GM03348 (cell line): ENCODE measurements at places on chromosomes 13 and 19.

DNA sequence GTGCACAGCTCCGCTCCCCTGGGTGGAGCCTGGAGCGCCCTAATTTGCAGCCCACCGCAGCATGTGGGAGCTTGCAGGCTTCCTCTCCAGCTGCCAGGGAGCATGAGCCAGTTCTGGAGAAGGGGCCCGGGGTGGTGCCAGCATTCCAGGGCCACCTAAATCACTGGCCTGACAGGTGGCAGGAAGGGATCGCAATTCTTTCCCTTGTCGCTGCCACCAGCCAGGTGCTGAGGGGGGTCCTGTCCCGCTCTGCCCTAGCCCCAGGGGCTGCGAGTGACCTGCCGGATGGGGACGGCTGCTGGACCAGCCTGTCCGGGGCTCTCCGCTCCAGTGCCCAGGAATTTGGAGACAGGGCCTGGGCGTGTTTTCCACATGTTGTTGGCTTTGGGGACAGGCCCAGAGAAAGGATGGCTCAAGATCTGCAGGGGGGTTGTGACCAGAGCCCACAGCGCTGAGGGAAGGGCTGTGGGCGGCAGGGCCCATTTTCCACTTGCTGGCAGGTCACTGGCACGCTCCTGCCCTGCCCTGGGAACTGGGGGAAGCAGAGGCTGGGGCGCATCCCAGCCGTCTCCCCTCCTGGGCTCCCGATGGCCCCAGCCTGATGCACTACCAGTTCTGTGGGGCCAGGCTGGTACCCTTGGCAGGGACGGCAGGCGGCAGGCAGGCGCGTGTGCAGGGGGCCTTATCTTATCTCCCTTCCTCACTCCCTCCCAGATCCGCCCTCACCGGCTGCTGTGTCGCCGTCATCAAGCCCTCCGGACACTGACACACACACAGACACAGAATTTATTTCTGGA lies 9.5 kb downstream of the NDUFA11 start:
- DNase-seq: no peak

DNA sequence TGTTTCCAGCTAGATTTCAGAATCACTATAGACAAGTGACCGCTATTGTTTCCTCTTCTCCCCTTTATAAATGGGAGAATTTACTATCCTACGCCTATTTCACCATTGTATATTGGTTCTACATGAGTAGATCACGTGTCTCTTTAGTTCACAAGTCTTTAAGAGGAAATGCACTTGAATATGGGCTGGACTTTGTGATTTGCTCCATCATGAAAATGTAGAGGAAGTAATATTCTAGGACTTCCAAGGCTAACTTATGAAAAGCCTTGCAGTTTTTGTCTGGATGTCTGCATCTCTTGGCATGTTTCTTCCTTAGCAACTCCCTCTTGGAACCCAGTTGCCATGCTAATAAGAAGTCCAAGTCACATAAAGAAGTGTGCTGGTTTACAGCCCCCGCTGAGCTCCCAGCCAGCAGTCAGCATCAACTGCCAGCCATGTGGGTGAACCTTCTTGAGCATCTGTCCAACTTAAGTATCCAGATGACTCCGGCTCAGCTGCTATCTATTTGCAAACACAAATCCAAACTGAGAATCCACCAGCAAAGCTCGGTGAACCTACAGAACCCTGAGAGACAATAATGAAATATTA lies 4.8 kb upstream of the FBXL3 start:
- no peak for DNase-seq

GRCh38 chr19:55441692-55442321 lies 1.3 kb downstream of the SHISA7 start:
- no peak for DNase-seq

- DNase-seq: peak; percentile 31
Measured at GRCh38 chr19:13689085-13689484, 75.2 kb upstream of the MRI1 start.

DNA sequence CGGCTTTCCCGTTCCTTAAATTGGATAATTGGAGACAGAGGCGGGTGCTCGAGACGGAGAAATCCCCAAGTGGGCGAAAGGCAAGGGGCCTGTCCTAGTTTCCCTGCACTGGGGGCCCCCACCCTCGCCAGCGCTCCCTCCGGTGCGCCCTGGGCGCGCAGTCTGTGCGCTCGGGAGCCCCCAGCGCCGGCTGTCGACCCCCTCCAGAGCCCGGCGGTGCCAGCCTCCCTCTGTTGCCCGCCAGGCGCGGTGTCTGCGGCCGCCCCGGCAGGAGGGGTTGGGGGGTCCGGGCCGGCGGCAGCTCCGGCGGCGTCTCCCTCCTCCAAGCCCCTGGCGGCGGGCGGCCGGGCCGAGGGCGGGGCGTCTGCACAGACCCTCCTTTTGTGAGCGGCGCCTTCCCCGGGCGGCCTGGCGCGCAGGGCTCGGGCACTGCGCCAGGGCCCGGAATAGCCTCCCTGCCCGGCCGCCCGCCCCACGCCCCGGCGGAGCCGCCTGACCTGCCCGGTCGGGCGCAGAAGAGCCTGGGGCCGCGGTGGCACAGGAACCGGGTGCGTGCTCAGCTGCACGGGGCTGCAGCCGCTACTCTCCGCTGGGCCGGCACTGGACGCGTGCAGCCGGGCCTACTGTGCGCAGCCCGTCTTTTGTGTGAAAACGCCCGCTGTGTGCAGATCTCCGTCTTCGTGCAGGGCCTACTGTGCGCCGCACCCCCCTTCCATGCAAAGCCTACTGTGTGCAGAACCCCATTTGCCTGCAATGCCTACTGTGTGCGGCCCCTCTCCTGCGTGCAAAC lies 13.2 kb downstream of the GADD45B start:
- peak; percentile 78 for DNase-seq

DNA sequence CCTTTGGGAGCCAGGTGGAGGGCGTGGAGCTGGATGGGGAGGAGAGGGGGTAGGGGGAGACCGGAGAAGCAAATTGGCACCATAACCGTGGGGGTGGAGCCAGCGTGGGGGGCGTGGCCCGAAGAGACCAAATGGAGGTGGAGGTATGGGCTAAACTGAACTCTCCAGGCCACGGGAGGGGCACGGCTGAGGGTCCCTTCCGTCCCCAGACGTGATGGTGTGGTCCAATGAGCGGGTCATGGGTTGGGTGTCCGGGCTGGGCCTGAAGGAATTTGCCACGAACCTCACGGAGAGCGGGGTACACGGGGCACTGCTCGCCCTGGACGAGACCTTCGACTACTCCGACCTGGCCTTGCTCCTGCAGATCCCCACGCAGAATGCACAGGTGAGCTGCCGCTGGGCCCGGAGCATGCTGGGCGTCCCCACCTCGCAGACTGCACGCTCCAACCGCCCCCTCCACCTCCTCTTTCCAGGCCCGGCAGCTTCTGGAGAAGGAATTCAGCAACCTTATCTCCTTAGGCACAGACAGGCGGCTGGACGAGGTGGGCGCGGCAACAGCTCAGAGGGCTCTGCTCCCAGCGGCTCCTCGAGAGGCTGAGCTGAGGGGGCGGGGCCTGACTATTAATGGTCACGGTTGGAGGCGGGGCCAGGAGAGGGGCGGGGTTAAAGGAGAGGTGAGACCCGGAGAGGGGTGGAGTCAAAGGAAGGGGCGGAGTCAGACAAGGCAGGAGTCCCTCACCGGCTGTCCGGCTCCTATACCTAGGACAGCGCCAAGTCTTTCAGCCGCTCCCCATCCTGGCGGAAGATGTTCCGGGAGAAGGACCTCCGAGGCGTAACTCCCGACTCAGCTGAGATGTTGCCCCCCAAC lies 6.2 kb downstream of the HRC start:
- DNase-seq: peak; percentile 96

GRCh38 chr19:34317311-34317927 lies 47.6 kb upstream of the GPI start:
- DNase-seq: no peak

GRCh38 chr13:114281351-114282040 lies at the start of gene UPF3A:
Gene UPF3A (plus strand): TSS chr13:114281601. CDS start chr13:114281640, 39 bp downstream.
- peak; percentile 96 for DNase-seq

- DNase-seq: no peak
Measured at GRCh38 chr19:2191456-2192310, 27.9 kb downstream of the DOT1L start.

DNA sequence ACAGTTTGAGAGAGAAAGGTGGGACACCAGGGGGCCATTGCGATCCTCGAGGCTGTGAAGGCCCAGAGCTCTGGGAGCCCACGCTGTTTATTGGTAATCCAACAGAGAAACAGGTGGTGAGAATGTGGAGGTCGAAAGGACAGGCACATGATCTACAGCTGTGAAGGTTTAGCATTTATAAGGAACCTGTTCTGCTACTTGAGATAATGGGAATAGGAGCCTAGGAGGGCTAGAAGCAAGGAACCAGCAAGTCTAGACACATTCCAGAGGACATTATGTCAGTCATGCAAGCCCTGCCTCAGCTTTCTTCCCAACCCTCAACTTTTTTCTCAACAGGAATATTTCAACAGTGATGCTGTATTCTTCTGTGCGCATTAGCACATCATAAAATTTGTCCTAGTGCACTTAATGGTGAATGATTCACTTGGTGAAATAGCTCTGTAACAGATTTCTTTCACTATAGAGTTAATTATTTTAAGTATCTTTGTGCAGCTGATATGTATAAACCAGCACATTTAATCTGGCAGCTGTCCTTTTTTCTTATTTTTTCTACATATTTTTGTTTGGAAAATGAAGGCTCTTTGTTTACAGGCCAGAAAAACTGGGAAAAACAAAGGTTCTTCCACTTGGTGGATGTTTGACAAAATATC lies 25.4 kb downstream of the ZNF90 start:
- no peak for DNase-seq

- no peak for DNase-seq
Measured at GRCh38 chr19:34288381-34288780, 34.0 kb downstream of the GARRE1 start.

- DNase-seq: no peak
Measured at GRCh38 chr13:95128045-95128643, 173.1 kb downstream of the ABCC4 start.

DNA sequence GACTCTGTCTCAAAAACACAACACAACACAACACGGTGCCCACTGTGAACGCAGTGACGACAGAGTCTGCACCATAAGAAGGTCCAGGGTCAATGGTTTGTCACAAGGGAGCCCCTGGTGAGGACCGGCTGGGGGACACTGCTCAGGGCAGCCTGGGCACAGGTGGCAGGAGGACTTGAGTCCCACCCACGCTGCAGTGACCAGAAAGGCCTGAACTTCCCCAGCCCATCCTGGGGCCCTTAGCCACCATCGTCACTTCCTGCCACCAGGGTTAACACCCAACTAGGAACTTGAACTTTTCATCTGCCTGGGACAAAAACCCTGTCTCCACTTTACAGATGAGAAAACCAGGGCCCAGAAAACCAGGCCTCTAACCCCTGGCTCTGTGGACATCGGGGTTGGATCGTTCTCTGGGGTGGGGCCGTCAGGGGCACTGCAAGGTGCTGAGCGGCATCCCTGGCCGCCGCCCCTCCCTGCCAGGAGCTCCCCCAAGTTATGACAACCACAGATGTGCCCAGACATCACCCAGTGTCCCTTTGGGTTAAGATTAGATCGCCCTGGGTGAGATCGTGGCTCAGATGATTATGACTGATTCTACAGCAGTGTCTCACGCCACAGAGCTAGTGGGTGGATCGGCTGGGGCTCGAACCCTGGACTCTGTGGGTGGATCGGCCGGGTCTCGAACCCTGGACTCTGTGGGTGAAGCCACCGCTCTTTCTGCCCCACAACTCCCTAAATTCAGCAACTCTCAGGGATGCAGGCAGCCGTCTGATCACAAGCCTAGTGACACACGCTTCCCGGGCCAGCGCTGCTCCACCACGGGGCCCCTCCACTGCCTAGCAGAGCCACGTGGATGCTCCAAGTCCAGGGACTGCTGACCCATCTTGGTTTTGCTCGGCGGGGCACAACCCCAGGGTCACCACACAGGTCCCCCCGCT lies 14.0 kb downstream of the MOB3A start:
- no peak for DNase-seq

- peak; percentile 28 for DNase-seq
Measured at GRCh38 chr19:16274447-16274846, 50.2 kb upstream of the KLF2 start.
